SIG-M5 (cell line): ENCODE measurements at places on chromosomes 16 and 17.

GRCh38 chr16:25031132-25031440, 15.9 kb upstream of the ARHGAP17 start:
- no peak for DNase-seq

DNA sequence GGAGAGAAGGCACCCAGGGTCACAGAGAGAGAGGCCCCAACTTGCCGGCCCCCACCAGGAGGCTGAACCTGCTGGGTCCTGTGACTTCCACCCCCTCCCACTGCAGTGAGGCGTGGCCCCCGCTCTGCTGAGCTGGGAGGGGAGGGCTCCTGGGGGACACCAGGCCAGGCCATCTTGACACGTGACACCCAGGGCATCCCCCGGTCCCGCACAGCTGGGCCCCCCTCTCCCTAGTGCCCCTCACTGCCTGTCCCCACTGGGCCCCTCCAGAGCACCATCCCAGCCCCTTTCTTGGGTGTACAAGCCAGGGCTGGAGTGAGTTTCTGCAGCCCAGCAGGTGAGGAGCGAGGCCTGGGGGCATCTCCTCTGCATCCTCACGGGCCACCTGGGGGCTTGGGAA, 12.4 kb downstream of the UBALD1 start:
- no peak for DNase-seq

DNA sequence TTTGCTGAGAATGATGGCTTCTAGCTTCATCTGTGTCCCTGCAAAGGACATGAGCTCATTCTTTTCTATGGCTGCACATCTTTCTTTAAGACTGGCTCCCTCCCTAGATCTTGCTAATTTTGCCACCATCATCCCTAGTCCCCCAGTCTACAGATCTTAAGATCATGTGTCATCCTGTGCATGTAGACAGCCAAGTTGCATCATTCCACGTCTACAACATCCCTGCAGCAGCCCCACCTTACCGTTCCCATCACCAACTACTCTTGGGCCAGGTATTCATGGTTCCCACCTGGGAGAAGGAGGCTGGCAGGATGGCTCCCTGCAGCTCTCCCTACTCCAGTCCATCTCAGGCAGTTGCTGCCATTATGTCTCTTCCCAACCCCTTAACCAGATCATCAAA, 12.3 kb downstream of the CPPED1 start:
- no peak for DNase-seq

DNA sequence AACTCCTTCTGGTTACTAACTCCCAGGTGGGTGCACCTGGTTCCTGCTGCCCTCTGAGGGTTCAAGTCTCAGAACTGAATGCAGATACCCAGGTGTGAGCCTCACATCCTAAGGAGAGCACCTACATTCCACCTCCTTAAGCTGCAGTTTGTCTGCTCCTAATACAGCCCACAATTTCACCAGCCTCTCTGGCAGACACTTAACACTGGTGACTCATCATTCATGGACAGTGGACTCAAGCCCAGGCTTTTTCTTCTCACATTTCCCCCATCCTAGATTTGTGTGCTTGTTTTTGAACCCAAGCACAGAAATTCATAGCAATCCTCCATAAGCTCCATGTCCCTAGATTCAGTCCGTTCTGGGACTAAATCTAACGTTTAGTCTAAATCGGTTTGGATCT, 7.0 kb upstream of the MAF start:
- no peak for DNase-seq

DNA sequence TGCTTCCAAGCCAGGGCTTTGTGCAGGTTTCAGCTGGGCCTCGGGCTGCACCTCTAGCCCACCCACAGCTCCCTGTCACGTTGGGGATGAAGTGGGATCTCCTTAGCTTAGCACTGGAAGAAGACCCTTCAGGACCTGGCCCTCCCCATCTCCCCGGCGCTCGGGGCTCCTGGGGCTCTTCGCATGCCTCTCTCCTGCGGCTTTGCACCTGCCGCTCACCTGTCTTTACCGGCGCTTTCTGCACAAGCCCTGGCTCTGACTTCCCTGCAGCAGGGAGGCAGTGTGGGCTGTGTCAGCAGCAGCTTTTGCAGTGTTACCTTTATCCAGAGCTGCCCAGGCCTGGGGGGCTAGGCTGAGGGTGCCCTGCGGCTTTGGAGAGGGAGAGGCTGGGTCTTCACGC, 52.3 kb downstream of the NT5M start:
- DNase-seq = no peak

DNA sequence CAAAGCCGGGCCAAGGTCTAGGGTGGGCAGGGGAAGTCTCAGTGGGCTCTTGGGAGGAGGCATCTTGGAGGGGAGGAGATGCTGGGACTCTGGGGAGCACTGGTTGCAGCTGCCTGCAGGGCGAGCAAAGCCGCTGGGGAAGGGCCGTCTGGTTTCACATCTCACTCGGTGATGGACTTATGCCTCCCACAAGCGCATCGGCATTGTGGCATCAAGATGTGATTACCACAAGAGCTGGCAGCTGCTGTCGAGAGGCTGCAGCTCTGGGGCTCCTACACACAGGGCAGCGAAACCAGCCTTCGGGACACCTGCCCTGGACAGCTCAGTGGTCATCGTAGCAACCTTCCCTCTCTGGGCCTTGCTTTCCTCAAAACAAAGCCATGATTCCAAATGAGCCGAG, 3.1 kb upstream of the KCNJ12 start:
- DNase-seq = no peak

DNA sequence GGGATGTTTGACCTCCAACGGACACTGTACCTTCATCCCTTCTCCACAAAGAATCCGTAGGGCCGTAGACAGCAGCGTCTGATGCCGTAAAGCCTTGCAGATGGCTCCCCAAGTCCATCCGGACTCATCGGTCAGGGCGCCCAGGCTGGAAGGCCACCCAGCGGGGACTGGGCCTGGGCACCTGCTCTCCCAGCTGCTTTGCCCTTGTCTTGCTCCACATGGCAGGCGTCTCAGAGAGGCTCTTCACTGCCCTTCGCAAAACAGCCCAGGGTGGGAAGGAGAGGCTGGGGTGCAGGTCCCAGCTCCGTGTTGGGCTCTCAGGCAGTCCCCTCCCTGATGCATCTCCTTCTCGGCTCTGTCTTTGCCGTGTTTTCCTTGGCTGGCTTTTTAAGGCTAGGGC, 6.2 kb upstream of the RPTOR start:
- DNase-seq = no peak

DNA sequence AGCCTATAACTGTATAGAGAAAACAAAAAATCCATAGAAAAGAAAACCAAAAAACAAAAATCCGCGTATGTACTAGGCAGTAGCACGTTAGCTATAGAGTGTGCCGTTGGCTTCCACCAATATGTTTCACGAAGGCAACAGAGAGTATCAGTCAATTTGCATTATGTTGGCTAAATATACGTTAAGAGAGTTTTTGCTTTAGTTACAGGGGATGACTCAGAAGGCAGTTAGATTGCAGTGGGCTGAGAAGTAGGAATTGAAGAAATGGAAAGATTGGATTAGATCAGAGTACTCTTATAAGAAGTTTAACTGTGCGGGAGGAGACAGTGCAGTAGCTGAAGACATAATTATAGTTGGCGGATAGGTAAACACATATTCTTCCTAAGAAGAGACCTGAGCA, 911 bp upstream of the NACA2 start:
- no peak for DNase-seq

DNA sequence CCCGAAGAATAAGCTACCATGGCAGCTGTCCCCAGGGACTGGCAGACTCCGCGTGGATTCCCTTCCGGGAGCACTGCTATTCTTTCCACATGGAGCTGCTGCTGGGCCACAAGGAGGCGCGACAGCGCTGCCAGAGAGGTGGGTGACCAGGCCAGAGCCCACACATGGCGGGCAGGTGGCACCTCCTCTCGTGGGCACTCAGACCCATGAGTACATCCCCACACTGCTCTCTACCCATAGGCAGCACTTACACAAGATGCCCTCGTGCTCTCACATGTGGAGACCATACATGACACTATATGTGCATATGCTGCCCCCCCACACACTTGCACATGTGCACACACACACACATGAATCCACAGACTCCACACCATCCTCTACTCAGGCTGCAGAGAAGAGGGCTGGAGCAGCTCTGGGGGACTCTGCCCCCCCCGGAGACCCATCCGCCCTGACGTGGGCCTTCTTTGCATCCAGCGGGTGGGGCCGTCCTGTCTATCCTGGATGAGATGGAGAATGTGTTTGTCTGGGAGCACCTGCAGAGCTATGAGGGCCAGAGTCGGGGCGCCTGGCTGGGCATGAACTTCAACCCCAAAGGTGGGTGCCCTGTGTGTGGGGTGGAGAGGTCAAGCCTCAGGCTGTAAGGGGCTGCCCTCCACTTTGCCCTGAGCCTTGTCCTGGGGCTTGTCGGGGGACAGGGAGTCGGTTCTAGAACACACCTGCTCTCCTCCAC, 62.9 kb downstream of the MRC2 start:
- no peak for DNase-seq
